ENCODE measurements at places on chromosomes 5 and 9.

DNA sequence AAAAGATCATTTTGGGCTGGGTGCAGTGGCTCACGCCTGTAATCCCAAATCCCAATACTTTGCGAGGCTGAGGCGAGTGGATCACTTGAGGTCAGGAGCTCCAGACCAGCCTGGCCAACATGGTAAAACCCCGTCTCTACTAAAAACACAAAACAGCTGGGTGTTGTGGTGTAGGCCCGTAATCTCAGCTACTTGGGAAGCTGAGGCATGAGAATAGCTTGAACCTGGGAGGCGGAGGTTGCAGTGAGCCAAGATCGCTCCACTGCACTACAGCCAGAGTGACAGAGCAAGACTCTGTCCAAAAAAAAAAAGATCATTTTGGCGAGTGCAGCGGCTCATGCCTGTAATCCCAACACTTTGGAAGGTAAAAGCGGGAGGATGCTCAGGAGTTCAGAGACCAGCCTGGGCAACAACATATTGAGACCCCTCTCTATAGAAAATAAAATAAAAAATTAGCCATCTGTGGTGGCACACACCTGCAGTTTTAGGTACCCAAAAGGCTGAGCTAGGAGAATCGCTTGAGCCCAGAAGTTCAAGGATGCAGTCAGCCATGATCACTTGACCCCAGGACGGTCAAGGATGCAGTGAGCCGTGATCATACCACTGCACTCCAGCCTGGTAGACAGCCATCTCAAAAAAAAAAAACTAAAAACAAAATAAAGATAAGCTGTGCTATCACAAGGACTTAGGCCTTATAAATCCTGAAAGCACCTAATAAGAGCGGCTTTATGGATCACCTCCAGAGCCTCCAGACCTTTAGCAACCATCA lies 16.2 kb downstream of the PPP2CA start:
- no peak for DNase-seq

GRCh38 chr9:37243588-37244345 lies 123.4 kb downstream of the ZCCHC7 start:
- no peak for DNase-seq

GRCh38 chr9:749716-750115 lies 91.8 kb upstream of the DMRT1 start:
- DNase-seq, result no peak

DNA sequence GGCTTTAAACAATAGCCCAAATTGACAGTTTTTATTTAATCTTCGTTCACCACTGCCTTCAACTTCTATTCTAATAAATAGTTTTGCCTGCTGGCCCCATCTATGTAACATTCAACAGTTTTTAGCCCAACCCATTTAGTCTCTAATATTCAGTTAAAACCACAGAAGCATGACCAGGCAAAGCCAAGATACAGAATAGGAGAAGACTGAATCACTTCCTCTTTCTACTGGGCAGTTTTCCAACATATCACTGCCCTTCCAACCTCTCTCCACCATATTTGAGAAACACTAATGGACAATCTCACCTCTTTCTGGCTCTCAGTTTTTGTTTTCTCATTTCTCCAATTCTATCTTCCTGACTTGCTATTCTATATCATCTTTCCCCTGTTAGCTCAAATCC lies 352.9 kb downstream of the DNAH5 start:
- no peak for DNase-seq

DNA sequence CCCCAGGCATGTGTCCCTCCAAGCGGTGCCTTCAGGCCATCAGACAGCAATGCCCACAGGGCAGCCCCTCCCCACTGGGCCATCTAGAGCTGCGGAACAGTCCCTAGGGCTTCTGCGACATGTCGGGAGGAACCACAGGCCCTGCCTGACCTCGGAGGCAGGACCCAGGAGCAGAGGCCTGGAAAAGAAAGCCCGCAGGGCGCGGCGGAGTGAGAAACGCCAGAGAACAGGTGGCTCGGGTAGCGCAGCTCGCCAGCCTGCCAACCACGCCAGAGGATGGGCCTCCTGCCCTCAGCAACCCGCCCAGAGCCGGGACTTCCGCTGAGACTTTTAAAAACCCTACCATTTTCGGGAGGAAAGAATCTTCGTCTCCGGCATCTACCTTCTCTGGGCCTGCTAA lies 715 bp downstream of the LCN8 start:
- no peak for DNase-seq

- DNase-seq, result no peak
Observed at GRCh38 chr9:37652261-37652660, 1.5 kb downstream of the FRMPD1 start.

DNA sequence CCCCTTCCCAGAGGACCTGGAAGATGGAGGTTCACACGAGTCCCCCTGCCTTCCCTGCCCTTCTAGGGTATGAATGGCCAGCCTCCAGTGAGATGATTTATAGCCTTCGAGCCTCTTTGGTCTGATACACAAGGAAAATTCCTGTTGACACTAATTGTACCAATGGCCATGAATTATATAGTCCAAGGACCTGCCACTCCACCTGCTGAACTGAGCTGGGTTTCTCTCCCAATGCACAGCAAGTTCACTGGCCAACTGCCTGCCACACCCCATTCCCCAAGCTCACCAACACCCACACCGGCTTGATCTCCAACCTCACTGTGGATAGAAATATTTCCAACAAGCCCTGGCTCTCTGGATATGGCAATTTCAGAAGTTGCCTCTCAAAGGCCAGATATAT lies 9.3 kb upstream of the ADRA1B start:
- DNase-seq, result no peak

DNA sequence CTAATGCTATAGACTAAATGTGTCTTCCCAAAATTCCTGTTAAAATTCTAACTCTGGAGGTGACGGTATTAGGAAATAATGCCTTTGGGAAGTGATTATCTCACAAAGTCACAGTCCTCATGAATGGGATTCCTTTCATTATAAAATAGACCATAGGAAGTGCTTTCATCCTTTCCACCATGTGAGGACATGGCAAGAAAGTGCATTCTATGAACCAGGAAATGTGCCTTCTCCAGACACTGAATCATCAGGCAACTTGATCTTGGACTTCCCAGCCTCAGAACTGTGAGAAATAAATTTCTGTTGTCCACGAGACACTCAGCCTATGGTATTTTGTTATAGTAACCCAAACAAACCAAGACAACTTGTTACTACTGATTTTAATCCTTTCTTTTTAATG lies 582.4 kb upstream of the C9orf72 start:
- DNase-seq, result no peak

GRCh38 chr9:112124156-112124555 lies 50.9 kb downstream of the SUSD1 start:
- DNase-seq, result no peak

GRCh38 chr9:108983885-108984284 lies 29.4 kb downstream of the CTNNAL1 start:
- DNase-seq, result no peak

- no peak for DNase-seq
Observed at GRCh38 chr5:150234576-150235499, 45.0 kb downstream of the SLC6A7 start.

GRCh38 chr5:156474251-156474650 lies 147.3 kb downstream of the SGCD start:
- no peak for DNase-seq

- no peak for DNase-seq
Observed at GRCh38 chr5:84693256-84693655, 308.6 kb upstream of the EDIL3 start.

DNA sequence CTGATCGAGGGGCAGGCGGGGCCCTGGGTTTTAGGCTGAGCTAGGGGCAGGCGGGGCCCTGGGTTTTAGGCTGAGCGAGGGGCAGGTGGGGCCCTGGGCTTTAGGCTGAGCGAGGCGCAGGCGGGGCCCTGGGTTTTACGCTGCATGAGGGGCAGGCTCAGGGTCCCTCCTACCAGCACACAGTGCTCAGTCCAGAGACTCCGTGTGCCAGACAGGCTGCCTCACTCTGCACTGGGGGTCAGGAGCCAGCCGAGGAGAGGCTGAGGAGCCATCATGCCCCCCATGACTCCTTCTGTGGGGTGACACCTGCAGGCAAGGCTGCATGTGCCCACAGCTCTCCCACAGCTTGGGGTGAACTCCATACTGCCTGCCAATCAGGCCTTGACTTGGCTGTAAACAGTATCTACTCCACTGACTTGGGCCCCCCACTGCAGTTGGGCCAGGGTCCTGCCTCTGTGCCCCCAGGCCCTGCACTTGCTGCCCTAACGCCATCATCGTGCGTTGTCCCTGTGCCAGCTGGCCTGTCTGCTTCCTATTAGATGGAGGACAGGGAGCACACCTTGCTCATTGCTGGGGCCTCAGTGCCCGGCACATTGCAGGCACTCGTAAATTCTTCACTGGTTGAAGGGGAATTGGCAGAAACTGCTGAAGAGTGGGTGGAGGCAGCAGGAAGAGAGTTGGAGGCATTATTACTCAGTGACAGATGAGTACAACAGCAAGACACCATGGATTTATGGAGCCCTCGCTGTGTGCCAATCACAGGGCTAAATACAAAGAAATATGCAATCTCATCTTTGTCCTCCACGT lies 78.6 kb downstream of the AMBP start:
- peak; percentile 41 for DNase-seq

GRCh38 chr5:72107131-72107900 lies at the start of gene MAP1B:
MAP1B (plus strand) TSS chr5:72107475; CDS start chr5:72107532, 57 bp downstream.
- no peak for DNase-seq

- DNase-seq, result no peak
Observed at GRCh38 chr5:22938362-22938761, 85.2 kb upstream of the CDH12 start.

DNA sequence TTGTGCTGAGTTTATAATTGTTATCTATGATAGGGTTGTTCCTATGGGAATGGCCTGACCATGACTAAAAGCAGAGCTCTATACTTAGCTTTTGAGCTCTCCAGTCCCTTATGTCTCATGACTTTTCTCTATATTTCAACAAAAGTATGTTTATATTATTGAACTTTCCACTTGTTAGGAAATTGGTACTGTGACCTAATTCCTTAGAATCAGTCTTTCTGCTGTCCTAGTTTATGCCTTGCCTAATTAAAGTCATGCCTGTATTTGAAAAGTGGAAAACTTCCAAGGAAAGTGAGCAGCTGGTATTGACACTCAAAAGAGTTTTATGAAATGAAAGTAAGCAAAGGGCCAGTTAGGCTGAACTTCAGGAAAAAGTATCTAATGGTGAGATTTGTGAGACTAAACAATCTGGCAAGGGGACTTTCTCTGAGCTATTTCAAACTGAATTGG lies 68.6 kb downstream of the XRCC4 start:
- DNase-seq, result no peak

DNA sequence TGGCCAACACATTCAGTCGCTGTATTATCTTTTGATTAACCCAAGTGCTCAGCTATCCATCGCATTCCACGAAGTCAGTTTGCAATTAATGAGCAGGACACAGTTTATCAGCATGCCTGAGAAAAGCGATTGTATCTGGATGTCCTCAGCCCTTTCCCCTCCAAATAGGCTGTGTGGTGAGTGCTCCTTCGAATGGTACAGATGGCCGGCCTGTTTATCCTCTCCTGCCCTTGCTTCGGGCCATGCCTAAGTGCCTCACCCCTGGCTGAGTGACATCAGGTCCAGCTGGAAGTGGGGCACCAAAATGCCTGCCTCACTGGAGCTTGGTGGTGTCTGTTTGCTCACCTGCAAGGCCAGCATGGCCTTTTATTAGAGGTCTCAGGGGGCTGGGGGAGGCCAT lies 317.3 kb downstream of the GADD45G start:
- peak; percentile 53 for DNase-seq

DNA sequence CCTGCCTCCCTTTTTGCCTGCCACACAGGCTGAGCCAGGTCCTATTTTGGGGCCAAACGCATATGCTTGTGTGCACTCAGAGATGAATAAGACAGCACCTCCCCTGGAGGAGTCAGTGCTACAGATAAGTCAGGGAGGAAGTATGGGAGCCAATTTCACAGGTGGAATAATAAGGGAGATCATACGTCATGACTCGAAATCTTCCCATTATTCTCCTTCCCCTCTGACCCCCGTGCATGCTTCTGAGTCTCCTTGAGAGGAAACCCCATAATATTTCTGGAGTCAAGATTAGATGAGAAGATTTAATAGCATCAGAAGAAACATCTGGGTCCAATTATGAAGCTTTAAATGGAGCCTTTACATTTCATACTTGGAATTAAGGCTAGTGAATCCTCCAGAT lies 15.1 kb upstream of the ZCCHC7 start:
- no peak for DNase-seq

DNA sequence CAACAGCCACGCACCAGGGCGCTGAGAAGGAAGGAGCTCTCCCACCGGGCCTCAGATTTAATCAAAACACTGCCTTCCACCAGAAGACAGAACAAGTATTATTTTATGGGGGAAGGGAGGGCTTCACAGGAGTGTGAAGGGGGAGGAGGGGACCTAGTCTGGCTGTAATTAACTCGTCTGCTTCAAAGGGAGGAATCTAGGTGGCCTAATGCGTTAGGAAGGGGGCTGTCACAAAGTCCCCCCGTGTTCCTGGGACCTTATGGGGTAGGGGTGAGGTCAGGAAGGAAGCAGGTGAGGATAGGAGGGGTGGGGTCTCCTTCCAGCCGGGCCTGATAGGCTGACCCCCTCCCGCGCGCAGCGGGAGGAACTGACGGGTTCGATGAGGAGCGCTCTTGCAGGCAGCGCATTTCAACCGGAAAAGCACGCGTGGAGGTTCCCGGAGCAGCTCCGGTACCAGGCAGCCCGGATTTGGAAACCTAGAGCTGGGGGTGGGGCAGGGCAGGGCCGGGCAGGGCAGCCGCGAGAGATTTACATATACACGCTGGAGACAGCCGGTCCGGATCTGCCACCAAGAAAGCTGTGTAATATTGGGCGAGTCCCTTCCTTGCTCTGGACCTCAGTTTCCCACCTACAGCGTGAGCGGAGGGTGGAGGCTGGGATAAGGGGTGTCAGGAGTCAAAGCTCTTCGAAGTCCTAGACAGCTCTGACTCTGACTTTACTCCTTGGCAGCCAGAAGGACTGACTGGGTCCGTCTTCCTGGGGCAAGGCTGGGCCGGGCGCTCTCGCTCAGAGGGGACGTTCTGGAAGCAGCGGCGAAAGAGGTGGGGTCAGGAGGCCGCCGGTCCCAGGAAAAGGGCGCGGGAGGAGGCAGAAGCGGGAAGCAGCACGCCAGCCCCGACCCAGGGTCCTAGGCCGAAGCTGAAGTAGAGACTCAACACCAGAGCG lies 1.8 kb downstream of the SHB start:
- peak; percentile 70 for DNase-seq

DNA sequence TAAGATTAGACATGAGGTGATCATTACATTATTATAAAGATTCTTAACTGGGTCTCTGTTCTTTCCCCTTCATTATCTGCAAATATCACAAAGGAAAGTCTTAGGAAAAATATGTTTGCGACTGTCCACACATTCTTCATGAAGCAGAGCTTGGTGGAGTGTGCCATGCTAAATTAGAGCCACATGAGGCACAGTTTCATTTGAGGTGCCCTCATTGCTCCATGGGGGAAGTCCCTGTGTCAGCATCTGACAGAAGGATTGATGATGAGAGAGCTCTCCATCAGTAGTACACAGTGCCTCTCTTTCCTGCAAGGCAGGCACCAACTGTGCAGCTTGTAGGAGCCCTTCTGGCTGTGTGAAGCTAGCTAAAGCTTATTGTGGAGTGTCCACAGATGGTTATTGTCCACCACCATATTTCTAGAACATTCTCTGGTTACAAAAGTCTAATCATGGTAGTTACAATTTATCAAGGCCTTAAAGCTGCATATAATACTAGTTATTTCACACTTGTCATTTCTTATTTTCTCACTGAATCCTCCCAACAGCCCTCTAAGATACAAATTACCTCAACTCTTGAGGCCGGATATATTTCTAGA lies 63.9 kb downstream of the C9orf152 start:
- no peak for DNase-seq

All from activated CD8-positive, alpha-beta memory T cell treated with anti-CD3 and anti-CD28 coated beads for 24 hours (primary cell).